Activated CD4-positive, alpha-beta T cell treated with anti-CD3 and anti-CD28 coated beads, Interleukin-2, amount 50 U/mL, for 48 hours (primary cell): ENCODE measurements at places on chromosomes 6 and 20.

GRCh38 chr6:94462231-94462630, 1042.9 kb upstream of the EPHA7 start:
- DNase-seq, result no peak

GRCh38 chr20:47653869-47654268, 131.4 kb downstream of the SULF2 start:
- no peak for DNase-seq

DNA sequence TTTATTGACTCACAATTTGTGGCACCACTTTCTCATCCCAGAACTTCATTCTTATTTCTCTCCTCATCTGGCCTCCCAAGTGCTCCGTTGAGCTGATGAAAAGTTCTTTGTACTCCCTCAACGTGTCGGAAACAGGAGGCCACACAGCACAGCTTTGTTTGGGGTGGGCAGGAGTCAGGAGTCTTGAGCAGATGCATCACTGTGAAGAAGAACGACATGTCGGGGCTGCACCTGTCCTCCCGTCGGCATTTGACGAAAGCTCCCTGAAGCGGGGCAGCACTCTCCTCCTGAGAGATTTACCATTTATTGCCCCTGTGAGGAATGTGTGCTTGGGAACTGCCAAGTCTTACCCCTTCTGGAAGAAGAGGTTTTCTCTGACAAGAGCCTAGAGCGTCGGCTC, 28.1 kb downstream of the TAF8 start:
- DNase-seq, result no peak

DNA sequence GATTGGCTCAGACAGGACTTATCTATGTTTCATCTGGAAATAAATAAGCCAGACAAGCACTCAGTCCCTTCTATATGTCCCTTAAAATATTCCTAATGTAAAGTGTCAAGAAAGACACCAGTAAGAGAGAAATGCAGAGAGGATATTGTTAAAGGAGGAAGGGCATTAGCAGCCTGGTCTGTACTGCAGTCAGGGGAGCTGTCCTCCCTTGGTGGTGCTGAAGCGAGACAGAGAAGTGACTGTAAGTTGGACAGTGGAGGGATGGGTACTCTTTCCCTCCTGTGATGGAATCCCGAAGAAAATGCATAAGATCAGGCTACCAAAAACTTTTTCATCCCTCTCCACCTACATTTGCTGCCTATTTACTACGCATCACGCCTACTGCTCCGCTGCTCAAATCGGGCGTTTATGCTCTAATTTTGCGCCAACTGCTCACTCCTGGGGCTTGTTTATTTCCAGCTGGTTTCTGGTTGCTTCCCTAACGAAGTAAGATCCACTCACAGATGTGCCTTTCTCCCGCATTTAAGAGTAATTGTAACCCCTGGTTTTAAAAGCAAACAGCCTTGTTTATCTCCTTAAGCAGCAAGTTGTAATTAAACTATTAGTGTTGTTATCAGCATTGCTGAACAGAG, 35.2 kb downstream of the PHACTR1 start:
- DNase-seq, result peak; percentile 40

GRCh38 chr6:42153921-42154320, 11.5 kb upstream of the C6orf132 start:
- DNase-seq, result no peak

- no peak for DNase-seq
These were observed 46.7 kb upstream of the ISM1 start for GRCh38 chr20:13174402-13174801.

DNA sequence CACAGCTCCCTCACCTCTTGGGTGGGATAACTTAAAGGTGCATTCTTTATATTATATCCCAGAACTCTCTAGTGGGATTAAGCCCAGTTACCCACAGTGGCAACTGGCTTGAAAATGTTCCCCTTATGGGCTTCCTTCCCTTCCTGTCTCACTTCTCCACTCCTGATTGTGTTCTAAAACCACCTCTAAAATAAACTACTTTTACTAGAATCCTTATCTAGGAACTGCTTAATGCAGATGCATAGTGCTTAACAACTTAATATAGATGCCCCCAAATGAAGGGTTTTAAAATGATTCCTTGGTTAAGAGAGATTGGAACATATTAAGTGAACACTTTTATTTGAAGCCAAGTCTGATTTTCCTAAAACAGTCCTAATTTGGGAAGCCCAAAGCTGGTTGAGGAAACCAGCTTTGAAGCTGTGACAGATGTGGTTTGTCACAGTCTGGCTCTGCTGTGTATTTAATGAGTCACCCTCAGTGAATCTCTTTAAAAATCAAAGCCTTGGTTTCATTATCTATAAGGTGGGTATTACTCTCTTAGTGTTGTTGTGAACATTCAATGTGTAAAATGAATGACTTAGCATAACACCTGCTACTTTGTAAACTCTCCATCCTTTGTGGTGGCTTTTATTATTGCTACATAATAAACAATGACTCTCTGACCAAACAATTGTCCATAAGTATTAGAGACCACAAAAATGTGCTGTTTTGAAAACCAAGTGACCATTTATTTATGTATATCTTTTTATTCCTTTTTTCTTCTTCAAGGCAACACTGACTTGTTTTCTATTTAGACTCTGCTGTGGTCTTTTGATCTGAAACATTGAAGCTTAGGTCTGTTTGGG, 24.4 kb downstream of the PLCB1 start:
- no peak for DNase-seq
